Stimulated activated naive CD8-positive, alpha-beta T cell treated with anti-CD3 and anti-CD28 coated beads, Interleukin-15, amount 100 ng/mL, for 72 hours (primary cell): ENCODE measurements at places on chromosomes 6 and 20.
A peak's percentile ranks its signal among the peaks of the same experiment; 100 is the strongest.

GRCh38 chr20:53642196-53643030 lies 48.8 kb upstream of the ZNF217 start:
- peak; percentile 76 for DNase-seq

DNA sequence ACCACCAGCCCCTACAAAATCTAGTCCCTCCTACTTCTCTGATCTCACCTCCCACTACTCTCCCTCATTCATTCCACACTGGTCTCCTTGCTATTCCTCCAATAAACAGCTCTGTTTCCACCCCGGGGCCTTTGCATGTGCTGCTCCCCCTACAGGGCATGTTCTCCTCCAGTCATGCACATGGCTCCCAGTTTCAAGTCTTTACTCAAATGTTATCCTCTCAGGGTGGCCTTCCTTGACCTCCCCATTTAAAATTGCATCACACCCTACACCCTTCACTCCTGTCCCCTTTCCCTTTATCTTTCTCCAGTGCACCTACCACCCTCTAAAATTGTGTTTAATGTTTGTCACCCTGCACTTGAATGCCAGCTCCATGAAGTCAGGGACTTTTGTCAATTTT lies 174.5 kb downstream of the MRPL14 start:
- DNase-seq, result no peak

- DNase-seq, result no peak
Measured at GRCh38 chr6:101011186-101011585, 130.1 kb upstream of the ASCC3 start.

GRCh38 chr6:3516092-3516491 lies 59.2 kb upstream of the SLC22A23 start:
- no peak for DNase-seq

- no peak for DNase-seq
Measured at GRCh38 chr6:79608334-79609224, 22.6 kb upstream of the SH3BGRL2 start.

GRCh38 chr6:71977884-71978283 lies 91.5 kb downstream of the RIMS1 start:
- no peak for DNase-seq

DNA sequence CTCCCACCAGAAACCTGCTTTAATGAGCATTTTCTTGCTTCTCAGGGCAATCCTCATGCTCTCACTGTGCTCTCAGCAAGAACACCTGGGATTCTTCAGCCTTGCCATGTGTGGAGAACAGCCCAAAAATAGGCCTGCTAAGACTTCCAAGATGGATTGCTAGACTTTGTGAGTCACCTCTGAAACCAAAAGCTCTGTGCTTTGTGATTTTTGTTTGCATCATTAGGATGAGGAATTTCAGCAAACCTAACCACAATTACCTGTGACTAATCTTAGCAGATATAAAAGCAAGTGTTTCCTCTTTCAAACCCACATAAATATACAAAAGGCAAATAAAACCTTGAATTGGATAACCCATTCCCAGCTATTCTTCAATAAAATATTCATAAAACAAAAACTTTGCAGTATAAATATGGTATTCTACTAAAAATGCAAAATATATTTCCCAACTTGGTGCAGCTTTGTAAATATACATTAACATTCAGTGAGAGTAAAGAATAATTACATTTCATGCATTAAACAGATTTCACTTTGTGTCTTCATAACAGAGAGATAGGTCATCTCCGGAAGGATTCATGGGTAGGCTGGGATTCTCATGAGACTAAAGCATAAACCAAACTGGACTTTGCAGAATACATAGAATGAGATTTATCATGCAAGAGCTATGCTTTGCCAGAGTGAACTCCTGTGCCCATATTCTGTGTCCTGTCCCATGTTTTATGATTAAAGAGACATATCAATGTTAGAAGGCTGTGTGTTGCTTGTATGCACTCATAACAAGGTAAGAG lies 33.5 kb downstream of the TPBG start:
- no peak for DNase-seq

- no peak for DNase-seq
Measured at GRCh38 chr20:25364879-25365699, 25.5 kb downstream of the ABHD12 start.

DNA sequence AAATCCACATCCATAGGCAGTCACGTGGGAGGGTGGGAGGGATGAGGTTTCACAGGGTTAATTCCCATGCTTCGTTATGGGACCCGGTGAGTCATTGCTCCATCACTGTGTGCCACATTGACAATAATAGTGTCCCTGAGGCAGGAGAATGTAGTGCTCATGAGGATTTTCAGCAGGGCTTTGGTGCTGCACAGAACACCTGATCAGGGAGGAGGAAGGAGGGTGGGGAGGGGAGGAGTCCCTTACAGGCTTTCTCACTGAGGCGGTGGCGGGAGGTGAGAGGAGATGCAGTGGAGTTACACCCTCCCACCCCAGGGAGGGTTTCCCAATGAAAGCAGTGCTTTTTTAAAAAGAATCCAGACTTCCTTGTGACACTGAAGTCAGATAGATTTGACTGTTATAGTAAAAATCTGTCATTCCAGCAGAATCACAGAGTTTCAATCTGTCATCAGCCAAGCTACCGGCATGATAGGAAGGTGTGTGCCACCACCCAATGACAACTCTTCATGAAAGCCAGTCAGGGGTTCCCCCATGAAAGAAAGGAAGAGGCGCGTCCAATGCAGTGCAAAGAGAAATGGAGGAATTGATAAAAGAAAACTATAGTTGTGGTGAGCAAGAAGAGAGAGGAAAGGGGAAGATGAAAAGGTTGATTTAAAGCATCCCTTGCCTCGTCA lies 144.8 kb downstream of the TBC1D7 start:
- no peak for DNase-seq

DNA sequence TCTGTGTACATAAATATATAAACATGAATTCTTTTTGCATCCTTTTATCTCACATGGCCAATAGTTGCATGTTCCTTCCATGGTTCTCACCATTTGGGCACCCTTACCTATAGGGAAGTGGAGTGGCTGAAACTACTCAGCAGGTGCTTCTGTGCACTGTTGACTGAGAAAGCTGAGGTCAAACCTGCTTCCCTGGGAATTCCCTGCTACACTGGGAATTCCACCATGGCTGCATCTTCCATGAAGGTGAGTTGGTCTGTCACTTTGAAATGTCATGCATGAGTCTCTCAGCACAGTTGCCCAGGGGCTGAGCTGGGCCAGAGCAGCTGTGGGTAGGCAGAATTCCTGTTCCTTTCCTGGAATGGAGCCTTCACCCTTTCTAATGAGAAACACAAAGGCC lies 193.8 kb upstream of the PRSS16 start:
- no peak for DNase-seq

GRCh38 chr20:48350313-48350988 lies 477.3 kb downstream of the PREX1 start:
- DNase-seq, result no peak

DNA sequence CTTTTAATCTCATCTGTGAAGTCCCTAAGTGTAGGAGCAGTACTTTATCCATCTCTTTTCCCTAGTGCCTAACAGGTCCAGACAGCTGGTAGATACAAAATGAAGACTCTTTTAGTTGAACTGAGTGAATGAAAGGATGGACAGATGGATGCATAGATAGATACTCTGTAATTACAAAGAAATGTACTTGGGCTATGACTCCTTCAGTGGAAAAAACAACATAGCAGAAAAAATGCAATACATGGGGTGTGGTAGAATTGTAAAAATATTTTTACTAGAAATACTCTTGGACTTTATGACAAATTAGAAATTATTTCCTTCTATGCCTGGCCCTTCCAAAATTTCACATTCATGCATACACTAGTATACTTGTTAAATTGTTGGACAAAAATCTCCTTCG lies 29.3 kb downstream of the KCNQ5 start:
- no peak for DNase-seq

DNA sequence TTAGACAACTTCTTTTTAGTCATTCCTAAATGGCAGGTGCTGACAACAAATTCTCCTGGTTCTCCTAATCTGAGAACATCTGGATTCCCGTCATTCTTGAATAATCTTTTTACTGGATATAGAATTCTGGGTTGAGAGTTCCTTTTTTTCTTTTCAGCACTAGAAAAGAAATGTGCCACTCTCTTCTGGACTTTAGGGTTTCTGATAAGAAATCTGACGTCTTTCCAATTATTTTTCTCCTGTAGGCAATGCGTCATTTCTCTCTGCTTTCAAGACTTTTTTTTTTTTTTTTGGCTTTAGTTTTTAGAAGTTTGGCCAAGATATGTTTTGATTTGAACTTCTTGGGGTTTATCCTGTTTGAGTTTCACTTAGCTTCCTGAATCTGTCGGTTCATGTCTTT lies 66.1 kb upstream of the RNF24 start:
- no peak for DNase-seq

DNA sequence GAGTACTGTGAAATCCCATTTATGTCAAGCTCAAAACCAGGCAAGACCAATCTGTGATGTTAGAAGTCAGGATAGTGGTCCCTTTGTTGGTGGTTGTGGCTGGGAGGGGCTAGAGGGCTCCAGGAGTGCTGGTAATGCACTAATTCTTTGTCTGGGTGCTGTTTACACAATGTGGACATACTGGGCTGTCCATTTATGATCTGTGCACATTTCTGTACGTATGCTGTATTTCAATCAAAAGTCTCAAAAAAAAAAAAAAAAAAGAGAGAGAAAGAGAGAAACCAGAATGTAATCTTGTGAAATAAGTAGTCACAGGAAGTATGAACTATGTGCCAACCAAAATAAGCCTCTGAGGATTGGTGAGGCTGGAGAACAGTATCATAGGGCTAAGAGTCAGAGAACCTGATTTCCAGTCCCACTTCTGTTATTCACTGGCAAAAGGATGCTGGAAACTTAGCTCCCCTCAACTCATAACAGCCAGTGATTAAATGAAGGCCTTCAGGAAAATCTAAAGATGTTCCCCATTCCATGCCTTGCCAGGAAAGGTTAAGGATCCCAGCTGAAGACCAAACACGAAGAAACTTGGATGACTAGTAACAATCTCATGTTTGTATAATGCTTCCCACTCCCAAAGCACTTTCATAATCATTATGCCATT lies 19.6 kb upstream of the TRAM2 start:
- no peak for DNase-seq

DNA sequence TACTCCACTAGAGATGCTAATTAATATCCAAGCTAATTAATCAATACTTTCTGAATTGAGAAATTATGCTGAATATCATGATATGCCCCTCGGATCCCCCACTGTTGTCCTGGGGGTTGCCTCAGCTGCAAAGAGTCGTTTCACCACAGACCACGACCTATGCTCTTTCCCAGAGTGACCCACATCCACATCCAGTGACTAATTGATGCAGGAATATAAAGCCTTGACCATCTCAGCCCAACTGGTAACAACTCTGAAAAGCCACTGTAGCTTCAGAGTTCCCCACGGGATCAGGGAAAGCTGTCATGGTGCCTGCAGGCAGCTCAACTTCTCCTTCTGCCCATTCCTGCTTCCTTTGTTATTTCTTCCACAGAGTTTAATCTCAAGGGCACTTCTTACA lies 116.9 kb downstream of the RWDD2A start:
- no peak for DNase-seq

GRCh38 chr6:56155634-56156141 lies 91.7 kb downstream of the COL21A1 start:
- no peak for DNase-seq

DNA sequence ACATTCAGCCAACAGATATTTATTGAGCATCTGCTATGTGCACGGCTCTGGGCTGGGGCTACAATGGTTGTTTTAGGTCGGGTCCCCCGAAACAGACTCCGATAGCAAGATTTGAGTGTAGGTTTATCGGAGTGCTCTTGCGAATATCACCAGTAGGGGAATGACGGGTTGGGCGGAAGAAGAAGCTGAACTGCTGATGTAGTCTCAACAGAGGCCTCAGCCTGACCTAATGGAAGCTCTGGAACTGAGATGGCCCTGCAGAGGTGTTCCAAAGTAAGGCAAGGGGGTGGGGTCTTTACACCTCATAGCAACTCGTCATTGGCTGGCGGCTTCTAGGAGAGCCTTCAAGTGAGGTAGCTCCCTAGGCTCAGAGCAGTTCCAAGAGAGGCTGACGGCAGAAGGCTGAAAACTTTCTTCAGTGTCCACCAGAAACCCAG lies 1.1 kb downstream of the L3MBTL1 start:
- DNase-seq, result no peak

DNA sequence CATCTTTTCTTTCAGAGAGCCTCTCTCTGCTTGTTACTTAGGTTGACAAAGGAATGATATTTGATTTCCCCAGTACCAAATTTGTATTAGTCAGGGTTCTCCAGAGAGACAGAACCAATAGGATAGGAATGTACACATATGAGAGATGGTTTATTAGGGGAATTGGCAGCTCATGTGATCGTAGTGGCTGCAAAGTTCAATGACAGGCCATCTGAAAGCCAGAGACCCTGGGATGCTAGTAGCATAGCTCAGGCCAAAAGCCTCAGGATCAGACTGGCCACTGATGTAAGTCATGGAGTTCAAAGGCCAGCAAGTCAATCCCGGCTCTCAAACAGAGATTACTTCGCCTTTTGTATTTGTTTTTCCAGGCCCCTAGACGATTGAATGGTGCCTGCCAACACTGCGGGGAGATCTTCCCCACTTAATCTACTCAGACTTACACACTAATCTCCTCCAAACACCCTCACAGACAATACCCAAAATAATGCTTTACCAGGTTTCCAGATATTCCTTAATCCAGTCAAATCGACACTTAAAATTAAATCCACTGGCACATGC lies 215.5 kb downstream of the ALDH8A1 start:
- no peak for DNase-seq

GRCh38 chr6:68238097-68238601 lies 396.9 kb upstream of the ADGRB3 start:
- no peak for DNase-seq

- no peak for DNase-seq
Measured at GRCh38 chr6:149896491-149896890, 1.4 kb downstream of the RAET1E start.

- DNase-seq, result no peak
Measured at GRCh38 chr20:5784735-5785134, 34.5 kb downstream of the SHLD1 start.

GRCh38 chr20:21265261-21266190 lies 37.6 kb upstream of the XRN2 start:
- no peak for DNase-seq

DNA sequence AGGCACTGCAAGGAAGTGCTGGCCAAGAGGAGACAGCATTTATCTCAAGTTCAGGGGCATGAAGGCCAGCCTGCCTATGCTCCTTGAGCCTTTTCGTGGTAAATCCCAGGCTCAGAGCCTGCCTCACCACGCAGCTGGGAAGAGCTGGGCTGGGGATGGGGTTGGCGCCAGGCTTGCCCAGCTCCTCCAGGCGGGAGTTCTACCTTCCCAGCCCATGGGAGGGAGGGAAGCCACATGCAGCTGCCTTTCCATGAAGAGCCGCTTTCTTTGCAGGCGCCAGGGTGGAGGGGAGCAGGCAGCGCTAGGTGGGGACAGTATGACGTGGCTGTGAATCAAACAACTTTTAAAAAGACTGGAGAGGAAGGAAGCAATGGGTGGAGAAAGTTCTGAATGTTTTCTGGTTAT lies 19.5 kb upstream of the SIRT5 start:
- no peak for DNase-seq

GRCh38 chr20:57491373-57491772 lies 33.6 kb downstream of the CTCFL start:
- no peak for DNase-seq

GRCh38 chr6:30612213-30612612 lies 4.8 kb downstream of the PPP1R10 start:
- DNase-seq, result no peak
